ENCODE measurements at places on chromosomes 3 and 15. TPM values are rescaled to one million over a fixed set of nuclear protein-coding genes. Genes with fewer than 3 reads are reported as not detected.

DNA sequence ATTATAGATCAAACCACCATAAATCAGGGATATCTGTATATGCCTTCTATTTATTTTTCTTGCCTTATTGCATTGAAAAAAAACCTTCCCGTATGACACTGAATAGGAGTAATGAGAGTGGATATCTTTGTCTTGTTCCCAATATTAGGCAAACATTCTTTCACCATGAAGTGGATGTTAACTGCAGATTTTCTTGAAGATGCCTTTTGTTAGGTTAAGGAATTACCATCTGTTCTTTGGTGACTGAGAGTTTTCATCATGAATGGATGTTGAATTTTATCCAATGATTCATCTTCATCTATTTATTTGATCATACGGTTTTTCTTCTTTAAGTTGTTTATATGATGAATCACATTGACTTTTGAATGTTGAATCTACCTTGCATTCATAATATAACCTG is 47.1 kb upstream of the MECOM start:
- no peak for DNase-seq

DNA sequence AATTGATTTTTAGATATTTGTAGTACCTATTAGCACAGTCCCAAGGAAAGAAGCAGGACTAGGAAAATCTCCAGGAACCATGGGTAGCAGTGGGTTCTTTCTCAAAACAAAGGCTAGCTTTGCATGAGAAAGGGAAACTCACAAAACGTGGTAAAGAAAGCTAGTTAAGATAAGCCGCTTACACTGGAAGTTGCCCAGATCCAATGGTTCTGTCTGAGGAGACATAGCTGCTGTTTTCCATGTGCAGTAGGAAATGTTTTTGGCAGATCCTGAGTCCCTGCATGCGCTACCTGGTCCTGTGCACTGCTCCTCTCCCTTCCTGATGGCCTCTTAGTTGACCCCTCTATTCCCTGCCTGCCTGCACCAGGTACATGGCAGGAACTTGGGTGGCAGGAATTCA is 60.4 kb downstream of the TFG start:
- DNase-seq: no peak

DNA sequence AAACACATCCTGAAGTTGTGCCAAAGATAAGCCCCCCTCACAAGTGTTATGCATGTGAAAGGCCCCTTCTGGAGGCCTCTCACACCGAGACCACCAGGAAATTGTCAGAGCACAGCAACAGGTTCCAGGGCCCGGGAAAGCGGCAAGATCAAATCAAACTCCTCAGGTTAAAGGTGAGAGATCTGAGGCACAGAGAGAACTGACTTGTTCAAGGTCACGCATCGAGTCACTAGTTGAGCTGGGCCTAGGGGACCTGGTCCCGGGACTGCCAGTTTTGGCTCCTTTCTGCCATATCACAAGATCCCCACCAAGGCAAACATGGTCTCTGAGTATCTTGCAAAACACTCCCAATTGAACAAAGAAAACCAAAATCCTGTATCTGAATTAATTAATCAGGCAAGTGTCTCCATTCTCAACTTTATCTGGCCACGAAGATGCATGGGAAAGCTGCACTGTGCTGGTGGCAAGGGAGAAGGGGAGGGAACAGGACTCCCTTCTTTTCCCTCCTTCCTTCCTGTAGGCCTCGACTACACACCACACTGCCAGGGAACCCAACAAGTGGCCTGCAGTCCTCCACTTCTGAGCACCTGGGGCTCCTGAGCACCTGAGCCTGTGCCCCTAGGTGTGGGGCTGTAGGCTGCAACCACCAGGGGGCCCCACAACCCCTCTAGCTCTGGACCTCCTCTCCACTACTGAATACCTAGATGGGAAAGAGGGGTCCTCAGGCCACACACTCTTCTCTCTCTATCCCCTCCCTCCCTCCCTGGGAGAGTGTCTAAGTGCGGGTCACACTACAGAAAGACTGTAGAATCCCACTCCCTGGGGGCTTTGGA is 37.3 kb downstream of the ANP32A start:
- DNase-seq: no peak

DNA sequence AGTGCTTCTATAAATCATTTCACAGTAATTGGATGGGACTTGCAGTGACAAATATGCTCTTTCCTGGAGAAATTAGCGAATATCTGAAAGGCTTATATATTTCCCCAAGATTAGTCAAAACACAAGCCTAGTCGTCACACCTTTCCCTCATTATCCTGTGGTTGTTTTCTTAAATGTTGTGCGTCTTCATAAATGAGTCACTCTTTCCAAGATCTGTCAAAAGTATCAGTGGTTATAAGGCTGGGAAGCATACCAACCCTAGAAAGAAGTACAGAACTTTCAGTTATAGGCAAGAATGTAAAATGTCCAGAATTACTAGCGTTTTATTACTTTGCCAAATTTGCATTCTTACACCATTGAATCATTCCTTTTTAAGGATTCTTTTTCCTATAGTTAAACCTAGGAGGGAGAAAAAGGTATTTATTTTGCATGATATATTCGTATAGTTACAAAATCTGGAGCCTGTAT is 33.6 kb downstream of the TMEM212 start:
- peak; percentile 49 for DNase-seq

DNA sequence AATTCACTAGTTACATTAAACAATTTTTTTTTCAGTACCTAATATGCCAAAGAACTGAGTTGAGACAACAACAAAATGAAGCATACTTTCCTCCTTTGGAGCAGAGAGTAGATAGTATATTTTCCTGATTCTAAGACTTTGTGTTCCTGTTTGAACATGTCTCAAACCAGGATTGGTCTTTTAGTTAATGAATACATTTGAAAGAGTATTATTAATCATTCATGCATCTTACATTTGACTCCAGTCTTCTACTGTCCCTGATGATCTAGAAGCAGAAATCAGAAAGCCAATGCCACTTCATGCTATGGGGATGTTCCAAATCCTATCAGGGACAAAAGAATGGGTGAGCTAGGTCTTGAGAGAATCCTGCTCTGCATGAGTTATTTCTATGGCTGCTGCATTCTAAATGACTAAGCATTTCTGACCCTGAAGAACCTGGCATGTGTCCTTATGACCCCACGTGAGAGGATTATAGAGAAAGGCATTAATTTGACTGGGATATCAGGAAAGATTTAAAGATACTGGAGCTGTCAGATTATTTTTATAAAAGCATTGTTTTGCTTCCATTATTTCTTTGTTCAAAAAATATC is 32.9 kb upstream of the MBNL1 start:
- no peak for DNase-seq

- DNase-seq: no peak
Observed at GRCh38 chr3:51937611-51938450, 3.9 kb downstream of the RRP9 start.

Gene FOXL2NB
- total RNA-seq: not detected

- no peak for DNase-seq
Observed at GRCh38 chr3:67461667-67462142, 192.7 kb downstream of the SUCLG2 start.

DNA sequence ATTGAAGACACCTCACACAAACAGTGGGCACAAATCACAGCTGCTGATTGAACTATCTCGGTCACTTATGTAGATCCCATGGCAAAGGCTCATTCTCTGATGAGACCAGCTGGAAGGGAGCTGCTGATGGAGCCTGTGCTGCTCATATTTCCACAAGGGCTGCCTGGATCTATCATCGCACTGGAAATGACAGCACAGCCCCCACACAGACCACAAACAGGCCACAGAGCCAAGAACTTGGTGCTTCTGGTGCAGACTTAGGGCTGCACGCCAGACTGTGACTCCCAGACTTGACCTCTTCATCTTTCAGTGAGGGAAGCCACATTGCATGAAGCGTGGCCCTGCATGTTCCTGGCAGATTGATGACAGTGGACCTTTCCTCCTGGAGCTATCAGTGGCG is 197.6 kb downstream of the MINAR1 start:
- DNase-seq: no peak

GRCh38 chr3:183265834-183266417 is 12.9 kb downstream of the B3GNT5 start:
- no peak for DNase-seq

DNA sequence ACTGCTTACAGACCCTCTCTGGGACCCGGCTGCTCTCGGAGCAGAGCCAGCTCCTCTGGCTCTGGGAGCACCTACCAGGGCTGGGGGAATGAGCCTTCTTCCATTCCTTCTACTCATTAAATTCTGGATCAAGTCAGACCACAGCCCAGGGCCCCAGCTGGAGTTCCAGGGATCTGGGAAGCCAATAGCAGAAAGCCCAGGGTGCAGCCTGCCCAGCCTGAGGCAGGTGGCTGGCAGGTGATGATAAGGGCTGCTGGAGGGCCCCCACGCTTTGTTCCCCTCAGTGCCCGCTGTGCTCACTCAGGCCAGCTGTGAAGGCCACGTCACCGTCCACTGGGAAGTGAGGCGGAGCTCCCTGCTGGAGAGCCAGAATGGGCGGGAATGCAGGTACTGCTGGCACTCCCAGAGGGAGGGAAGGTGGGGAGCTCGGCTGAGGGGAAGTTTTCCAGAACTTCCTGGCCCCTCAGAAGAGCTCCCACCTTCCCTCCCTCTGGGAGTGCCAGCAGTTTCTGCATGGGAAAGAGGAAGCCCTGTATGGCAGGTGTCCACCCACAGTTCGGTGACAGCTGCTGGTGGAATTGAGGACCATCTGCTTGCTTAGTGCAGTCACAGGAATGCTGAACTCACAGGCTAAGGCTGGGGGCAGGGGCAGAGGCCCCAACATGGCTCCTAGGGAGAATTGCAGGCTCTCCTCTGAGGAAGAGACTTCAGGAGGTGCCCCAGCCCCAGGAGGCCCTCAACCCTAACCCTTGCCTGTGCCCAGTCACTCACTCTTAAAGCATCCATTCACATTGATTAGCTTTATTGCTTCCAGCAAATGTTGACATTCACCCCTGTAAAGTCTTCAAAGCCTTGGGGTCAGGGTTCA is 12.6 kb upstream of the RTP3 start:
- DNase-seq: no peak

Gene LTF
- 3.3 TPM for total RNA-seq

DNA sequence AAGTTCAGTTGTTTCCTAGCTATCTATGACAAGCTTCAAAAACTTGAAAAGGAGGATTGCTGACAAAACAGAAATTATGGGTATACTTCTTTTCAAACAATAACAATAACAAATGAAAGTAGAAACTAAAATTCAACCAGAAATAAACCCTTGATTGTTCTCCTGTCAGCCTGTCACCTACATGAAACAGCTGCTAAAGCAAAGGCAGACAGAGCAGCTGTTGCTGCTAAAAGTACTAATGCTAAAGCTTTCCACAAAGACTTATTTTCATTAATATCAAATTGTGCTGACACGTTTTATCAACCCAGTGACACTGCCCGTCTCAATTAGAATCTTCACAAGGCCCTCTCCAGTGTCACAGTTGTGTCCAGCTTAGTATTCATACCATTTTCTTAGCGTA is 533.2 kb upstream of the GBE1 start:
- DNase-seq: no peak

DNA sequence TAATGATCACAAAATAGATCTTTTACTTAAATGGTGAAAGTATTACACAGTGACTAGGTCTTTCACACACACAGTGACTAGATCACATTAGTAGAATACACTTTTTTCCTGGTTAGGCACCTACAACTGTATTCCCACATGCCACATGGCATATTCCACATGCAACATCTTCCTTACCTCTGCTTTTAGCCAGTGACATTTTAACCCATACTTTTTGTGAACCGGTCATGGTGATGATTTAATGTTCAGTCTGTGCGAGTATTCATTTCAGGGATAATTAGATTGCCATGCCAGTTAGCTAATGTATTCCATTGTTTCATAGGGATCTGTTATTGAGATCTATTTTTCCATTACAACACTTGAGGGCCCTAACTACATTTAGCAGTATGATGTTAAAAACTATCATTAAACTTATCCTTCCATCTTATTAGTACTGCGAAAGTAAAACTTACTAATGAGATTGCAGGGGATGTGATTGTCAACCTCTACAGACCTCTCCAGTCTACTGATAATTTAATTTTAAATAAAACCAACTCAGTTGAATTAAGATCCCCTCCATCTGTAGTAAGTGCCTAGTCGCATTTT is 28.3 kb downstream of the TSEN2 start:
- DNase-seq: no peak

DNA sequence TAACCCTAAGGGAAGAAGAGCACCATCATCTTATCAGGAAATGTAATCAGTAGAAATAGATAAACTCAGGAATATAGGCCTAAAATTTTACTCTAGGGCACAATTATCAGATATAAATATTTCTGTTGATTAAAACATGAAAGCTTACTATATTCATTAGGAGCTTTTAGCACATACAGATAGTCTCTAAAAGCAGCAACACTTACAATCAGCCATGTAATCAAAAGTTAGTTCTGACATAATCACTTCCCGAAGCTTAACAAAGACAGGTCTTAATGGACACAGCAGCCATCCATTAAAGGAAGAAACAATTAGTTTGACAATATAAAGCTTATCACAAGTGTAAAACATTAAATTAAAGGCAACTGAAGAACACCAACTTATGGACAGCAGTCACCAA is 30.6 kb downstream of the DCLK3 start:
- DNase-seq: no peak

DNA sequence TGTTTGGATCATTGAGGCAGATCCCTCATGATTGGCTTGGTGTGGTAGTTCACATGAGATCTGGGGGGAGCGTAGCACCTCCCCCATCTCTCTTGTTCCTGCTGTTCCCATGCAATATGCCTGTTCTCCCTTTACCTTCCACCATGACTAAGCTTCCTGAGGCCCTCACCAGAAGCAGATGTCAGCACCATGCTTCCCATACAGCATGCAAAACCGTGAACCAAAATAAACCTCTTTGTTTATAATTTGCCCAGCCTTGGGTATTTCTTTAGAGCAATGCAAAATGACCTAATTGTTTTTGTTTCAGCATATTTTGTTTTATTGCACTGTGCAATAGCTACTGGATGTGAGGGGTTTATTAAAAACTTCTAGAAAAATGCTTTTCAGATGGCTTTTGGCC is 56.6 kb upstream of the CHST2 start:
- no peak for DNase-seq

DNA sequence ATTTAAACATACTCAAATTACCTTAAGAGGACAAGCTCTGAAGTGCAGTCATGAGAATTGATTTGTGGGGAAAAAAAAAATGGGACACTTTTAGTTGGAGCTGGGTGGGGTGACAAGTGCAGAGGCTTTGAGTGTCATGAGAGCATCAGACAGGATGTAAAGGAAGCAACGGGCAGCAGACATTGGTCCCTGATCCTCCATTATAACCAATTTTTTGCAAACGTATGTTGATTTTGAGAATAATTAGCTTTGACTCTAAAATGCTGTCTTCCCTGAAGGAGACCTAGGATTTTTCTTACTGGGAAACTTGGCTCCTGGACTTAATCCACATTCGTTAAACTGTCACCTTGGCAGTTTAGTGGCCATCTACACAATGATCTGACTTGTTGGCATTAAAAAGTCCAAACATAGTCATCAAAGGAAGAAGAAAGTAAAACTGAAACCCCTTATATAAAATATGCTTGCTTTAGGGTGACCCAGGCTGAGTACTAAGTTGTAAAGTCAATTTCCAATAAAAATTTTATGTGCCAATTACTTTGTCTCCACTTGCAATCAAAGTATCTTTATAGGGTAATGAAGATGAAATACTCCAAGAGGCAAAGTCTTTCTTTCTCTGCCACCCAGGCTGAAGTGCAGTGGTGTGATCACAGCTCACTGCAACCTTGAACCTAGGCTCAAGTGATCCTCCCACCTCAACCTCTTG is 45.6 kb downstream of the BCL2L10 start:
- DNase-seq: no peak
